ENCODE measurements at places on chromosomes 1 and 21. TPM values are rescaled to one million over a fixed set of nuclear protein-coding genes. Genes with fewer than 3 reads are reported as not detected.

GRCh38 chr1:111671852-111672251 is 52.3 kb downstream of the RAP1A start:
- DNase-seq = no peak

DNA sequence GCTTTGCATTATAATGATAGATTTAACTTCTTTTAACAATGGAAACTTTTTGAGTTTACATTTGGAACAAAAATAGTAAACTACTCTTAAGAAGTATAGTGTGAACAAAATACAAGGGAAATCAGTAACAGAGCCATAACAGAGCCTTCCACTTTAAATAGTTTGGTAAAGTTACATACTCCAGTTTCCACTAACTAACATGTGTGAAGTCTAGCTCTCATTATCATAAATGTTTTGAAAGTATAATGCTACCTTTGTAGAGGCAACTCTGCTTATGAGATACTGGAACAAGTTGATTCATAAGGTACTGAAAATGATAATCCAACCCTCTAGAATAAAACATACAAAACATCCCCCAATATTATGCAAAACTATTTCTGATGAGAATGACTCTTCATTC is 1155.1 kb upstream of the ADGRL2 start:
- no peak for DNase-seq

GRCh38 chr1:74522148-74522547 is 9.7 kb upstream of the LRRC53 start:
- no peak for DNase-seq

- no peak for DNase-seq
Observed at GRCh38 chr1:85062425-85063026, 14.2 kb upstream of the MCOLN3 start.

DNA sequence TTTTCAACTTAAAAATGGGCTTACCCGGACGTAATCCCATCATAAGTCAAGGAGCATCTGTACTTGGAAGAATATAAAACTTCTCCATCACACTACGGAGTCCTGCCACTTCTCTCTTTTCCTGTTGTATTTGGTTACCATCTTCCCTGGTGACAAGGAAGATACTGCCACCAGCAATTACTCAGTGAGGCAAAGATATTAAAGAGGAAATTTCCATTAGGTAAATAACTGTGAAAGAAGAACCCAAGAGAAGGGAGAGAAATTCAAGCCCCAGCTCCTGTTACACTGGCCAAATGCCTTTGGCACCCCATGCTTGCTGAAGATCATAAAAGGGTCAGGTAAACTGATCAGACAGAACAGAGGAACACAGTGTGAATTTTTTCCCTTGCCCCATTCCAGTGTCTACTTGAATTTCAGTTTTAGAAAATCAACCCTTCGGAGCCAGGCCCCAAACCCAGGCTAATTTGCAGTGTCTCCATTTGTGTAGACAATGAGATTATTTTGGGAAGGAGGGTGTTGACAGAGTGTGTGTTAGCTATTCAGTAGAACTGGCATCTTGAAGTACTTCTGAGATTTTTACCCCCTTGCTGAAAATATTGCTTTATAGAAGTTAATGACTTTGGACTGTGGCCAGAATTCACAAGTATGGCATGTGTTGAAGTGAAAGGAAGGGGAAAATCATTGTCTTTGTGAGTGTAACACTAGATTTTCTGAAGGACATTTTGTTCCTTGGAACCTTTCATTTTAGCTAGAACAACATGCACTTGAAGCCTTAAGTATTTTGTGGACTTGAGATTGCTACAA is 167.1 kb downstream of the DHRS3 start:
- no peak for DNase-seq

GRCh38 chr1:35274197-35274596 is 5.7 kb downstream of the ZMYM4 start:
- DNase-seq = no peak

MPZ gene
- 2.3 TPM for total RNA-seq

DIRAS3 gene
- not detected for total RNA-seq

NTNG1 gene
- total RNA-seq = not detected
